ENCODE measurements at places on chromosomes 11 and 22.

- no peak for DNase-seq
Measured at GRCh38 chr11:70489276-70489675, 90.9 kb downstream of the CTTN start.

DNA sequence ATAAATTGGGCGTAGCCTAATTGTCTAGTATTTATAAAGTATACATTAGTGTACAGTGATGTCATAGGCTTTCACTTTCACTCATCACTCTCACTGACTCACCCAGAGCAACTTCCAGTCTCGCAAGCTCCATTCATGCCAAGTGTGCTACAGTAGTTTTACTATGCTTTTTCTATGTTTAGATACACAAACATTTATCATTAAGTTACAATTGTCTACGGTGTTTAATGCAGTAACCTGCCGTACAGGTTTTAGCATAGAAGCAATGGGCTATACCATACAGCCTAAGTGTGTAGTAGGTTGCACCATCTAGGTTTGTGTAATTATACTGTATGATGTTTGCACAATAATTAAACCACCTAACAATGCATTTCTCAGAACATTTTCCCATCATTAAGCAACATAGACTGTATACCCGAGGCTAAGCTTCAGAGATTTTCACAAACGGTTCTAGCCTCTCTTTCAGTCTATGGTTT lies 17.5 kb downstream of the OR9G1 start:
- no peak for DNase-seq

GRCh38 chr11:126494831-126495230 lies 139.3 kb downstream of the ST3GAL4 start:
- no peak for DNase-seq

- no peak for DNase-seq
Measured at GRCh38 chr11:108025387-108026080, 16.8 kb downstream of the CUL5 start.

GRCh38 chr22:49298834-49299750 lies 528.6 kb downstream of the BRD1 start:
- no peak for DNase-seq

DNA sequence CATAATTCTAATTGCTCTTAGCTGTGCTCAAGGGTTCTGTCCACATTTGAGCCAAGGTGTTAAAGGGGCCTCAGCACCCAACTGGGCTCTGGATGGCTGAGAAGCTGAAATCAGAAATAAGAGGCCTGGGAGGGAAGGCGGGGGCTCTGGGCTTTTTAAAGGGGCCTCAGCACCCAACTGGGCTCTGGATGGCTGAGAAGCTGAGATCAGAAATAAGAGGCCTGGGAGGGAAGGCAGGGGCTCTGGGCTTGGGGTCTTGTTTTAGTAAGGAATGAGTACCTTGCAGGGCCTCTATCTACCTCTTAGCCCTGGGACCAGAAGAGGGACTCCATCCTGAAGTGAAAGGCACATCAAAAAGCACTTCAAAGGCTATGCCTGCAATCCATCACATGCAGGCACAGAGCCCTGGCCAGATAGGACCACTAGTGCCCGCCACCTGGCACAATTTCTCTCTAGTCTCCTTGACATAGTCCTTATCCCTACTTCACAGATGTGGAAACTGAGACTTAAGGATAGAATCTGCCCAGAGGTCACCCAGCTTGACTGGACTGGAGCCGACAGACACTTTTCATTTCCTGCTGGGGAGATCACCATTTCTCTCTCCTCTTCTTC lies 35.6 kb downstream of the DKK3 start:
- no peak for DNase-seq

DNA sequence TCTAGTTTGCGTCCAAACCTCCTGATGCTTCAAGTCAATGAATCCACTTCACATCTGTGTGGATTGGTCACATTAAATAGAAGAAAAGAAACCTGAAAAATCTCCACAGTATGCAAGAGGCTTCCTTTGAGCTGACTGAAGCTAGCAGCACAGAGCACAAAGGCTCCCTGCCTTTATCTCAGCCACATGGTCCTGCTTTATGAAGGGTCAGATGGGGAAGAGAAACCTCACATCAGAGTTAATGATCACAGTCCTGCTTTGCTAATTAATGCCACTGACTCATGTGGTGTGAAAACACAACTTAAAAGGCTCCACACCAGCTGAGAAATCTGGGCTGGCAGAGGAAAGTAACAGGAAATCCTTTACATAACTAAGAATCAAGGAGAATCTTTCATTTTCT lies 1291.0 kb downstream of the LRRC4C start:
- no peak for DNase-seq

- DNase-seq: no peak
Measured at GRCh38 chr22:25775531-25775930, 33.5 kb downstream of the MYO18B start.

DNA sequence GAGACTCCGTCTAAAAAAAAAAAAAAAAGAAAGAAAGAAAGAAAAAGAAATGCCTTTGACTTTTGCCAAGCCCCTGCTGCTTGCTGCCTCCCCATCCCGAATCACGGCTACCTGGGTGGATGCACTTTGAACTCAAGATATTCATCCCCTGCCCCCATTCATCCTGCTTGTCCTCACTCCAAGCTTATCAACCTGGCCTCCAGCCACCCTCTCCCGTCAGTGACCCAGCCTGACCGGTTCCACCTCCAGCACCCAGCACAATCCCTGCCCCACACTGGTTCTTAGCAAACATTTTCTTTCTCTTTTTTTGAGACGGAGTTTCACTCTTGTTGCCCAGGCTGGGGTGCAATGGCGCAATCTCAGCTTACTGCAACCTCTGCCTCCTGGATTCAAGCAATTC lies 44.4 kb downstream of the CYTH4 start:
- no peak for DNase-seq

- DNase-seq: no peak
Measured at GRCh38 chr11:10604340-10604748, 35.9 kb upstream of the LYVE1 start.

- DNase-seq: no peak
Measured at GRCh38 chr11:6565988-6566703, 37.3 kb downstream of the RRP8 start.

GRCh38 chr11:88352139-88352538 lies 14.6 kb upstream of the CTSC start:
- no peak for DNase-seq

DNA sequence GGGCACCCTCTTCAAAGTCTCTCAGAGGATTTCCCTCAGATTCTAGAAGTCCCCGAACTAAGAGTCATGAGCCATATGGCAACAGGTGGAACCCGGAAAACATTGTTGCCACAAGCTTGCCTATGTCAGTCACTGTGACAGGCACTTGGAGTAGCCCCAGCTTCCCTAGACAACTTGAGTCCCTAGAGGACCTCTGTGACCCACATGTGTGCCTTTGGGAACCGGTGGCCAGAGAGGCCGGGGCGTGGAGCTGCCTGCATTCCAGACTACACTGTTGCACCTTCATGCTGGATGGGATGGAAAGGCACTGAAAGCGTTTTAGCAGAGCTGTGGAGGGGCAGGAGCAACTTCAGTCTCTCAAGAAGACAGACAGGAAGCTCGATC lies 12.1 kb downstream of the SLC37A2 start:
- DNase-seq: no peak

GRCh38 chr22:24413736-24414385 lies 13.5 kb upstream of the ADORA2A start:
- no peak for DNase-seq

All from GM18507 (cell line).